ENCODE measurements at places on chromosomes 12 and 14.
A peak's percentile ranks its signal among the peaks of the same experiment; 100 is the strongest.

- DNase-seq = no peak
Measured at GRCh38 chr12:19165451-19165850, 35.9 kb downstream of the PLEKHA5 start.

DNA sequence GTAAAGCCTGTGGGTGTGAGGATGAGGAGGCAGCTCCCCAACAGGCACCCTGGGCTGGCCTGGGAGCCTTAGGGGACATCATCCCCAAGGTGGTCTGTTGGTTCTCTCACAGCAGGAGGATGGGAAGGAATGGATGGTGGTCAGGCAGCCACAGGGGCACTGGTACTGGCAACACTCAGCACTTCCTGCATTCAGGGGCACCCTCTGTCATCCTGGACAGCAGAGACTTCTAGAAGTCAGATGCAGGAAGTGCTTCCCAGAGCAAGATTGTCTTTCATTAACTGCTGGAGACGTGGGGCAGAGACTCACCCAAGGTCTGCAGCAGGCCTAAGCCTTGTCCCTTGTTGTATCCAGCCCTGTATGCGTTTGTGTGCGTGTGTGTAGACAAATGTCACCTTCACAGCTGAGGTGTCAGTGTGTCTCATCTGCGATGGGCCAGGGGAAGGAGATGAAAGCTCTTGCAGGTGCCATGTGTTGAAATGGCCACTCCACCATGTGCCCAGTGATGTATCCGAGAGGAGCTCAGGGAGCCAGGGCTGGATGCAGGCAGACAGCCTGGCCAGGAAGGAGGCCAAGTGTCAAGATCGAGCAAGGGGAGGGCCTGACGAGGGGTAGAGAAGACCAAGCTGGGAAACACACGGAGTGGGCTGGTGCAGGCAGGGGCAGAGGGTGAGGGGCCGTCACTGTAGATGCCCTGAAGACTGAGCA, 85.1 kb downstream of the PITPNM2 start:
- DNase-seq = no peak

- no peak for DNase-seq
Measured at GRCh38 chr12:70885956-70886355, 34.6 kb downstream of the PTPRR start.

DNA sequence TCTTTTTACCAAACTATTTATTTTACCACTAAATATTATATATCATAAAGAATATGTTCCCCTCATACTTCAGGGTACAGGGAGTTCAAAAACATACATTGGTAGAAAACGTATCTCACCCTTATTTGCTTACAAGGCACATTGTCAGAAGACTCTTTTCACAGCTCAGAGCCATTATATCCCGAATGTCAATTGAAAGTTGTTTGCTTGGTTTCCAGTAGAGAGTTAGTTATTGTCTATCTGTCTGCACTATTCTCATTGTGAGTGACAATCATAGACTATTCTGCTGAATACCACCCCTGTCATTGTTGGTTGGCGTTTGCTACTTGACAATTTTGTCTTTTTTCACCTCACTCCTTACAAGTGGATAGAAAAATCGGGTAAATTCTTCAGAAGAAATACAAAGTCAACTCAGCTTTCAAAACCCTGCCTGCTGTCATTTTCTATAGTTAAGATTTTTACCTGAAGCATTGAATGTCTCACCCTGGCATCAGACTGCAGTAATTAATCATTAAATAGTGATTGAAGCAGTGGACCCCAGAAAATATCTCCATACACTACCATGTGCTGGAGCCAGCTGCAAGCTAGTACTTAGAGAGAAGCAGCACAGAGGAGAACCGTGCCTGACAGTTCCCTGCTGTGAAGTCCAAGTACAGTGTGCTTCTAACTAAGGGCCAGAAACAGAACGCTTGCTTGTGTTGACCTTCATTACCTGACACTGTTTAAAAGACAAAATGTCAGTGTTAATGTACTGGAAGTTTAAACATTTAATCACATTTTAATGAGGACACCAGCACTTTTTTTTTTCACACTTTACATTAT, 510.6 kb downstream of the RERGL start:
- DNase-seq = no peak

DNA sequence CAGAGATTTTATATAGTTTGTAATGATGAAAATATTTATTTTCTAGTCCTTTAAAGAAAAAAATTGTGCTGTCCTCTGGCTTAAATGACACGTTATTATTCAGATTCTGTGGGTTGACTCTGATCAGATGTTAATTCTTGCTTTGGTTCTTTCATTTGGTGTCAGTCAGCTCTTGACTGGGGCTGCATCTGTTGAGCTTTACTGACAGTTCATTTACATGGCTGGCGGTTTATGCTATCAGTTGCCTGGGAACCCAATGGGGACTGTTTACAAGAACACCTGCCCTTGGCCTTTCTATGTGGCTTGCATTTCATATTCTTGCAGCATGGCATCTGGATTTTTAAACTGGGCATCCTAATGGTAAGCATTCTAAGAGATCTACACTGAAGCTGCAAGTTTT, 667.1 kb upstream of the FBXO33 start:
- no peak for DNase-seq

GRCh38 chr12:127081058-127081457, 1185.9 kb upstream of the TMEM132C start:
- no peak for DNase-seq

DNA sequence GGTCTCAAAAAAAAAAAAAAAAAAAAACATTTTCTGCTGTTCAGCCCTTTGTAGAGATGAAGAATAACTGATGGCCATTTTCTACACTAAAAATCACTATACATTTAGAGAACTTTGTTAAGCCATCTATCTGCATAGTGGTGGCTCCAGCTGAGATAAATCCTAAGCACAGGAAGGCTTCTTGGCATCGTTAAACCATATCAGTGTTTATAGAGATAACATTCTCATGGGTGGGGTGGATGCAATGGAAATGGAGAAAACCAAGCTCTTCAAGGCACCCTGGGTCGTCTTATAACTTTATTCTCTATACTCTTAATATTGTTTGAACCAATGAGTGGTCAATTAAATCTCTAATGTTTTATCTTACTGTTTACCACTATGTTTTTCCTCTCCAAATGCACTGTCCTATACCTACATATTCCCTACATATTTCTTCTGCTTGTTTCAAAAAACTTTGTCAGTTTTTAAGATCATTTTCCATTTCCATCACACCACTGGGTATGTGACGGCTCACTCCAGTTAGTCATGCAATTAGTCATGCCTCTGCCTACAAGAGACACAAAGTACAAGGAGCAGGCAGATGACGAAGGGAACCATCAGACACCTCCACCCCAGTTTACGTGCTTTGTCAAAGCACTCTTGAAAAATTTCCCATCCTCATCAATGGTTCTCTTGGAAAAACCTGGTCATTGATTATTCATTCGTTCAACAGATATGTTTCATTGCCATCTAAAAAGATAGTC, 119.3 kb upstream of the OVCH1 start:
- no peak for DNase-seq

GRCh38 chr14:106778986-106779385, 1252.6 kb downstream of the TMEM121 start:
- no peak for DNase-seq

- no peak for DNase-seq
Measured at GRCh38 chr14:85934886-85935254, 404.9 kb downstream of the FLRT2 start.

GRCh38 chr12:3529281-3529680, 38.3 kb downstream of the PRMT8 start:
- DNase-seq = no peak

- DNase-seq = no peak
Measured at GRCh38 chr12:109861689-109862314, 18.5 kb downstream of the GLTP start.

GRCh38 chr12:112361271-112361670, 21.0 kb downstream of the HECTD4 start:
- no peak for DNase-seq

GRCh38 chr14:99524091-99524661, 43.0 kb downstream of the CCNK start:
- no peak for DNase-seq

DNA sequence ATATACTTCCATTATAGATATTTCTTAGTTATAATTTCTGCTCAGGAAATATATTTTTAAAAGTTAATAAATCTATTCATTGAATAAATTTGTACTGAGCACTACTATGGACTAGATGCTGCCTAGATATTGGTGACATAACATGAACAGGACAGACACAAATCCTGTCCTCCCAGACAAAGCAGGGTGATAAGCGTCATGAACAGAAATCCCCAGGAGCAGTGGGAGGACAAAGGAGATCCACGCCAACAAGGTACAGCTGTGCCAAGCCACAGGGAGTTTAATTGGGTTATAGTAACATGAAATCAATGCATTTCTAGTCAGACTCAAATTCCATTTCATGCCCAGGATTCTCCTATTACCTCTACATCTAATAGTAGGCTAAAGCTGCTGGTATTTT, 171.8 kb upstream of the CPNE8 start:
- no peak for DNase-seq

- DNase-seq = no peak
Measured at GRCh38 chr12:11269607-11270006, at the start of gene PRB3. PRB3 (minus strand) TSS chr12:11269707; CDS start chr12:11269669, 38 bp downstream.

GRCh38 chr12:74119811-74120362, 417.7 kb upstream of the ATXN7L3B start:
- no peak for DNase-seq

- no peak for DNase-seq
Measured at GRCh38 chr12:105226219-105226618, 9.8 kb downstream of the APPL2 start.

DNA sequence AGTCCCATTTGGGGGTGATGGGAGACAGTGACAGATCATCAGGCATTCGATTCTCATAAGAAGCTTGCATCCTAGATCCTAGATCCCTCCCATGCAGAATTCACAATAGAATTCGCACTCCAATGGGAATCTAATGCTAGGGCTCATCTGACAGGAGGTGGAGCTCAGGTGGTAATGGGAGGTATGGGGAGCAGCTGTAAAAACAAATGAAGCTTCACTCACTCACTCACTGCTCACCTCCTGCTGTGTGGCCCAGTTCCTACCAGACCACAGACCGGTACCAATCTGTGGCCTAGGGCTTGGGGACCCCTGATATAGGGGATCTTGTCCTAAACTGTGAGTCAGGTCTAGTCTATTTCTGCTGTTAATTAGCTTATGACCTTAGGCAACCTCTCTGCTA, 40.1 kb upstream of the EPS8 start:
- no peak for DNase-seq

GRCh38 chr14:75295491-75296345, 17.1 kb downstream of the FOS start:
- peak; percentile 67 for DNase-seq

DNA sequence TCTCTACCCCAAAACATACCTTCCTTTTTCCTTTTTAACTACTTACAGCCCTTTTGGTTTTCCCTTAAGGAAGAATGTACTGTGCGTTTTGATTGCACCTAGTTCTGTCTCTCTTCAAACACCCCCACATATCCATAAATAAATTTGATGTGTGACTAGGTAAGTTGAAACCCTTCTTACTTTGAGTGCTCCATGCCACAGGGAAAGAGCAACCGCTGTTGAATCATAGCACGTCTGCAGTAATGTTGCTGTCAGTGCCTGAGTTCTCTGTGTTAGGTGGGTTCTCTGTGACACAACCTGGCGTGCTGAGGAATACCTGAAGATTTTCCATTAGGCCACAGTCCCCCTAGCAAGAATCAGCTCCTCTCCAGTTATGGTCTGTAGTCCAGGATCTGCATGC, 102.1 kb downstream of the FIGNL2 start:
- DNase-seq = no peak

GRCh38 chr14:86003998-86004397, 474.1 kb downstream of the FLRT2 start:
- DNase-seq = no peak

DNA sequence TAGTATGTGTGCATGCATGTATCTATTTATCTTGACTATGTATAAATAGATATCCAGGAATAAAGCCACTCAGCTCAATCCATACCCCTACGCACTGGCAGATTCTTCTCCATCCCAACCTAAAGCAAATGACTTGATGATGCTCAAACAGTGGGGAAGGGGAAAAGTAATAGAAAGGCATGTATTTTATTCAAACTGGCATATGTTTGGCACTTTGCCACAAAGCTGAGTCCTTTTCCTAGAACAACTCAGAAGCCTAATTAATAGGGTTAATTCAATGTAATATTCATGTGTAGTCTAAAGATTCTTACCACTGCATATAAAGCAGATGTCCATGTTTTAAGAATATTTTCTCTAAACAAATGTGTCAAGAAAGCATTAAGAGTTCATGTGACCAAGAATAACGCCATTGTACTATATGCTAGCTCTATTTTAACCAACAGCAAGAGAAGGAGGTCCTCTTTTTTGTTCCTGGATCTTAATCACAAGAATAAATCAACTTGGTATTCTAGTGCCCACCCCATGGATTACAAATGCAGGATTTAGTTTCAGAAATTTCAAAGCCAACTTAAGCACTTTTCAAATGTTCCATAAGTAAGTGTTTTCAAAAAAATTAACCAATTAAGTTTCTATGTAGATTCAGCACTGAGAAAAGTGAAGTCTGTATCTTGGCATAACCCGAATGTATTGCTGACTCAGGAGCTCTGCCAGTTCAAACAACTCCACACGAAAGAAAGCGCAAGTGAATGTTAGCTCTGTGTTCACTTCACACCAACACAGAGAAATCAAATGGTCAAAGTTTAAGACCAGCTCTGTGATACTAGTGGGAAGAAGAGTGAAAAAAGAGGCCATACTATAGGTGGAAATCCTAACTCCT, 233.6 kb downstream of the MED13L start:
- no peak for DNase-seq

GRCh38 chr12:53950437-53950773, 4.3 kb upstream of the HOXC12 start:
- no peak for DNase-seq

GRCh38 chr12:68177562-68177961, 18.0 kb upstream of the IFNG start:
- no peak for DNase-seq

GRCh38 chr12:9725213-9725870, 7.6 kb downstream of the CLECL1 start:
- no peak for DNase-seq

- DNase-seq = no peak
Measured at GRCh38 chr14:73695997-73696396, 18.2 kb downstream of the PNMA1 start.

DNA sequence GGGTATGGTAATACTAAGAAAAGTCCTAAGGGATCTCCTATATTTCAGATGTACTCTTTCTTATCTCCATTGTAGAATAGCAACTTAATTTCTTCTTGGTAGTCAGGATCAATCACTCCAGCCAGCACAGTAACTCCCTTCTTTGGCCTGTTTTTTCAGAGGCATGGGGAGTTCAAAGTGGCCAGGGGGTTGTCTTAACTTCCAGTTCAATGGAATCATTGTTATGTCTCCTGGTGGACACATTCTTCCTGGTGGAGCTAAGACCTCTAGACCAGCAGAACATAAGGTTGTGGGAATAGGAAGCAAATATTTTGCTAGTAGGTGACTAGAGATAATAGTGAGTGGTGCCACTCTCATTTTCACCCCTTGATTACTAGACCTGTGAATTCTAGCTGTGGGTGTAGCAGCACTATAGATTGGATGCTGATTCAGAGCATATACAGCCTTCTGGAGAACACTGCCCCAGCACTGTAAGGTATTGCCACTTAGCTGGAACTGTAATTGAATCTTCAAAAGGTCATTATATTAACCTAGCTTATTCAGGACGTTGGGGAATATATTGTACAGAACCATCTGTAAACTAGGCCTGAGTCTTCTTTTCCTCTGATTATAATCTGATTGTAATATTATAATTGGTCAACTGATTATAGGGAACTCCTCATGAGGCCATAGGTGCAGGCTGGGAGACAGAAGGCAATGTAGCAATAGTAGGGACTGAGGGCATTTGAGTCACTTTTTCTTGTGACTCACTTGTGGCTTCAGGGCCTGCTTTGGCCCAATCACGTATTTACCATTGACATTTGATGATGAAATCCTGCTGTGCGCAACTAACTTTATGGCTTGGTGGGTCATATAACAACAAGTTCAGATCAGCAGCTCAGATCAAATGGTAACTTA, 60.2 kb upstream of the ATP2B1 start:
- DNase-seq = peak; percentile 7

Measured in activated T-cell treated with anti-CD3 and anti-CD28 coated beads for 24 hours (primary cell).